CD4-positive, alpha-beta T cell treated with Interferon alpha-2 for 1 hour (primary cell): ENCODE measurements at places on chromosomes 16 and 17.

DNA sequence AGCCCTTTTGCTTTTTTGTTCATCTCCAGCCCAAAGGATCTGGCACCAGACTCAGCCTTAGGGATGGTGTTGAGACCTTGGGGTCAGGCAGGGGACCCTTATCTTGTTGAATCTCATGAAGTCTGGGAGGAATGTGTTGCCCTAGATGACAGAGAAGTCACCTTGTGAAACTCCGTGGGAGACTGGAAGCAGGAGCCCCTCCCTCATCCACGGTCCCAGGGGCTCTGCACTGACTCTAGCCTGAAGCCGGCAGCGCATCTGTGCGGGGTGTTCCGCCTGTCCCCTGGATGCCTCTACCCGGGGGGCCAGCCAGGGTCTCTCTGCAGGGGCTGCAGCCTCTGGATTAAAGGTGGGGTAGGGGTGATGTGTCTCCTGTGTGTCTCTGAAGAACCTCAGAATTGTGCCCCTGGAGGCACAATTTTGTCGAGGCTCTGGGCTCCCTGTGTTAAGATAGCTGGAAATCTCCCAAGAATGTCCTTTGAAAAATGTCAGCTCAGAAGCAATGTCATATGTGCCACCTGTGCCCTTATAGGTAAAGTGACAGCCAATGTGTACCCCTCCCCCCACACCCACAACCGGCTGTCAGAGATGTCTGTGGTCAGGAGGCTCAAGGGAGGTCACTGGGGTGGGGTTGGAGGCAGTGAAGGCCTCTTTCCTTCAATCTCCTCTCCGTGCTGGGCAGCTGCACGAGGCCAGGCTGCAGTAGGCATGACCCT, 32.1 kb upstream of the CDC42EP4 start:
- DNase-seq = no peak

DNA sequence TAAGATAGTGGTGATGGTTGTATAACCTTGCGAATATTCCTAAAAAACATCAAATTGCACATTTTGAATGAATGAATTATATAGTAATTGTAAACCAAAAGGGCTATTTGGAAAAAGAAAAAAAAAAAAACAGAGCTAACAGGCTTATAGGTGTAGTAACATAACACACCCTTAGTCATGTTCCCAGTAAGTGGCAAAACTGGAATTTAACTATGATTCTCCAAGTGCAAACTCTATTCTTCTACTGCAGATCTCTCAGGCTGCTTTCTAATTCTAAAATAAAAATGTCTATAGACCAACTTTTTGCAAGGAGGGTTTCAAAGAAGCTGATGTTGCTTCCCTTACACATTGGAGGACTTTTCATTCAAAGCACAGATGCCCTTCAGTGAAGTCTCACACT, 293.2 kb upstream of the MON1B start:
- no peak for DNase-seq

DNA sequence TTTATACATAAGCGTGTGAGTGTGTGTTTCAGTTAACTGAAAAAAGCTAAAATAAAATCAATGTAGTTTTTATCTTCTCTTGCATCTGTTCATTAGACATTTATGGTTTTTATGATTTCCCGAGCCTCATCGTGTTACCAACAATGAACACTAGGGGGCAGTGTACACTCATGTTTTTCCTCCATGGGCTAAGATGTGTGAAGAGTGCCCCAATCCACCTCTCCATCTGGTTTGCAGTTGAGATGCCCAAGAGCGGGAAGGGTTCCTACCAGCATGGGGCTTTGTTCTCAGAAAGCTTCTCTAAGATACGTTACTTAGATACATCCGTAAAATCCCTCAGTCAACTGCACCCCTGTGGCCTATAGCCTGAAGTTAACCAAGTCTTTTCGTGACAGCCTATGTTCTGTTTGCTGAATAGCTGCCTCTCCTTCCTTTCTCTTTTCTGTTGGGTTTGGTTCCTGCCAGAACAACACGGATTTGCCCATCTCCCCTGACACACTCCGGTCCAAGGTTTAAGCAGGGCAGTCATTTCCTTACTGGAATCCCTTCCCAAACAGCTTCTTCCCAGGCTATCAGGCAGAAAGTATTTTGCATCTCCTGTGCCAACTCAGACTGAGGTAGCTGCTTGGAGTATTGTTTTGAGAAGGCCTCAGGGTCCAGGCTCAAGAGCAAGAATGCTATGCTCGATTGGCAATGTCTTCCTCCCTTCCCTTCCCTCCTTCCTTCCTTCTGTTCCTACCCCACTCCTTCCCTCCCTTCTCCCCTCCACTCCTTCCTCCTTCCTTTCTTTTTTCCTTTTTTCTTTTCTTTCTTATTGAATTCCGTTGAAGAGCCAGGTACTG, 12.9 kb upstream of the ELAC2 start:
- DNase-seq = peak; percentile 71

DNA sequence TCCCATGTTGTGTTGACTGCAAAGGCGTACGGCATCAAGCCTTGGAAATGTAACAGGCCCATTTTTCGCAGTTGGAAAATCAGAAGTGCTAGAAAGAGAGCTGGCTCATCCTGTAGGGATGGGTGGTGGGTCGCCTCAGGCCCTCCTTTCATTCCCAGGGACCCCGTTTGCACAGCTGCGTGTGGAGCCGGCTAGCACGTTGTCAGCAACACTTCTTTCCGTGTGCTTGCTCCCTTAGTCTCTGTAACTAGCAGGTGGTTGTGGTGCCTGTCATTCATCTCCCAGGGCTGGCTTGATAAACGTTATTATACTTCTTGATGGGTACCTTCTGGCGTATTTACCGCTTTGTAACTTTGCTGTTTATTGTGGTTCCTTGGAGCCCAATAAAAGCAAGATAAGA, 239.0 kb upstream of the CACNG5 start:
- DNase-seq = no peak

DNA sequence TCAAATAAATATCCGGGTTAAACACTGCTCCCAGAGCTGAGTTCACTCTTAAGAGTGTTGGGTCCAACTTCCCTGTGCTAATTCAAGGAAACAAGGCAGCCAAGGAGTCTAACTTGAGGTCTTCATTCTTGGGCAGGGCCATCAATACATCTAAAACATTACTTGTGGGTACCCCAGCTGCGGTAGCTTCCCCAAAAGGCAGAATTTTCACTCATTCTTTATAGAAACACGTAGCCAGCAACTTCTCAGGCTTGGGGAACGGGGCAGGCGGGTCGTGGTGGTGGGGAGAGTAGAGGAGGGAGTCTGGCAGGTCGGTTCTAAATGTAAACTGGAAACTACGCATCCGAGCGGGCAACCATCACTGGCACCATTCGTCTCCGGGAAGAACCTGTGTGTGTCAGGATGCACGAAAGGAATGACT, 666 bp upstream of the METTL9 start:
- DNase-seq = no peak

- DNase-seq = no peak
Observed at GRCh38 chr16:84699147-84699711, 571 bp upstream of the USP10 start.

DNA sequence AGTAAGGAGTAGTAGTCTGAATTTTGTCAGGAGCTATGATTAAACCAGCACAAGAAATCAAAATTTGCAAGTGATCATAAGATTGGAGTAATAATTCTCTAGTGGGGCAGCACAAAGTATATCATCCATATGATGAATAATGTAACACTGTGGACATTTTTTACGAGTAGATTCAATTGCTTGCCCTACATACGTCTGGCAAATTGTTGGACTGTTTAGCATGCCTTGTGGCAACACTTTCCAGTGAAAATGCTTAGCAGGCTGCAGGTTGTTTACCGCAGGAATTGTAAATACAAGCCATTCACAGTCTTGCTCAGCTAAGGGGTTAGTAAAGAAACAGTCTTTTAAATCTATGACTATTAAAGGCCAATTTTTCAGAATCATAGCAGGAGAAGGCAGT, 35.7 kb downstream of the ATF7IP2 start:
- no peak for DNase-seq

DNA sequence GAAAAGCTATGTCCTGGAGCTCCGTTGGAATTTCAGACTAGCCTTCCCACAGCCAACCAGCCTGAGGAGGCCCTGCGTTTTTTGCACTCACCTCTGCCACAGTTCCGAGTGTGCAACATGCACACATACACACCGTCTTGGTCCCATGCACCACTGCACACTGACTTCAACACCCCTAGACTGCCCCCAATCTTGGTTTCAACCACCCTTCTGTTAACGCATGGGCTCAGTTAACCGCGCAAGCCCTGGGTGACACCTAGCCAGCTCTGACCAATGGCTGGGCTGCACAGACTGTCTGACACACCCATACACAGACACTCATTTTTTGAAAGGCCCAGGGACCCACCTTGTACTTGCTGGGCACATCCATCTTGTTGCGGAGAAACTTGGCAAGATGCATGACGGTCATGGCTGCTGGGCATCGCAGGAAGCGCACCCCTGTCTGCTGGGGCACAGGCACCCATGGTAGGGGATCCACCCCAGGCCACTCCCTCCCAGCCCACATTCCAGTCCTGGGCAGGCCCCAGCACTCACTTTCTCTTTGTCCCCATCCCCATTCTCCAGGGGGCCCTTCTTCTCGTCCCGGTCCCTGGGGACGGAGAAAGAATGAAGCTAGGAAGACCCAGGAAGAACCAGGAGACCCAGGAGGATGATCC, 8.0 kb downstream of the CISD3 start:
- no peak for DNase-seq

DNA sequence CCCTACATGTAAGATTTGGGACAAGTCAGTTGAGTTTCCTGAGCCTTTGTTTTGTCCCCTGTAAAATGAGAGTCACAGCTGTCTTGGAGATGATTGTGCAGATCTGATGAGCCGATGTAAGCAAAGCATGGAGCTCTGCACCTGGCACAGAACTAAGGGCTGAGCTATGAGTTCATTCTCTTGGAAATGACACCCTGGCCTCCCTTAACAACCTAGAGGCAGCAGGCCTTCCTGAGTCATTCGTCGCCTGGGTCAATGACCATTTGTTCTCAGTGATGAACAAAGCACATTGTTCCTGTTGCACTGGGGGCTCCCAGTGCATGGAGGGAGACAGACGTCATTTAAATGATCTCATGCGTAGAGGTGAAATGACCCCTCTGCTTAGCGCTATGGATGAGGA, 62.8 kb upstream of the GCSH start:
- DNase-seq = no peak

GRCh38 chr17:35752945-35753764, at the start of gene GAS2L2:
Gene GAS2L2, minus strand, starts transcription at chr17:35753239. Its CDS starts 389 bp downstream, at chr17:35752850.
- DNase-seq = no peak

GRCh38 chr16:11188801-11189740, 66.9 kb downstream of the SOCS1 start:
- no peak for DNase-seq

DNA sequence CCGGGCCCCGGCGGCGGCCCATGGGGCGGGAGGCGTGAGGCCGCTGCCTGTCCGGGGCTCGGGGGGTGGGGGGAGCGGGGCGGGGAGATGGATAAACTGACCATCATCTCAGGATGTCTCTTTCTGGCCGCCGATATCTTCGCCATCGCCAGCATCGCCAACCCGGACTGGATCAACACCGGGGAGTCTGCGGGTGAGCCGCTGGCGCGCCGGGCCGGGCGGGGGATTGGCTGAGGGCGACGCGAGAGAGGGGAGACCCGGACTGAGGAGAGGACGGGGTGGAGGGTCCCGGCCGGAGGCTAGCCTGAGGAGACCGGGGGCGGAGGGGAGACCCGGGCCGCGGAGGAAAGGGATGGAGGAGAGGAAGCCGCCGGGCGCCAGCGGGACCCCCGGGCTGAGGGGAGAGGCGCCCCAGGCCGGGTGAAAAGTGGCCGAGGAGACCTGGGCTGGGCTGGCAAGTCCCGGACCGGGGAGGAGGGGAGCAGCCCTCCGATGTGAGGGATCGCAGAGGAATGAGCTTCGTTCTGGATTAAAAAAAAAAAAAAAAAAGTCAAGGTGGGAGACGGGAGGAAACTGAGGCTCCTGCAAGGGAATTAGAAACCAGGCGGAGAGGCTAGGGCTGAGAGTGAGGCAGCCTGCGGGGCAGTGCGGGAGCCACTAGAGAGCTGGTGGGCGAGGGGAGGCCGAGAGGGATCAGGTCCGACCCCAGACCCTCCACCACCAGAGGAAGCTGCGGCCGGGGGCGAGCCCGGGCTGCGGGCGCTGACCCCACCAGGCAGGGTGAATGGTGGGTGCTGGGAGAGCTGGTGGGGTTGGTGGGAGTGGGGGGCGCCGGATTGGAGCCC, 526 bp downstream of the MOSMO start:
- DNase-seq = no peak

DNA sequence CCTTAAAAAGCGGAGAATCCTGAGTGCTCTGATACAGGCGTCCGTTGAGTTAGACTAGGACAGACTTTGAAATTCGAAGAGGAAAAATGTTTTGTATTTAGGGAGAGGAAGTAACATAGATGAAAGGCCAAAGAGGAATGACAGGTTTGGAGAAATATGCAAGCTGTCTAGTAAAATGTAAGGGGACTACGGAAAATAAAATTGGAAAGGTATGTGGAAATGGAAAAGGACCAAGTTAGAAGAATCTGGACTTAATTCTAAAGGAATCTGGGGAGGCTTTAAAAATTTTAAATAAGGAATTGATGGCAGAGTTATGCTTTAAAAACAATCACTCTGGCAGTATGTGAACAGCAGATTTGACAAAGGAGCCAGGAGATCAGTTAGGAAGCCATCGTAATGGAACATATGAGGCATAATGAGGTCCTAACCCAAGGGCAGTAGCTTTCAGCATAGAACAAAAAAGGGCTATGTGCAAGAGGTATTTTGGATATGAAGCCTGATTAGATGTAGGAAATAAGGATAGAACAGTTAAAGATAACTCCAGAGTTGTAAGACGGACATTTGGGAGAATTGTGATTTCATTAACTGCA, 38.3 kb downstream of the CYB561 start:
- DNase-seq = no peak

DNA sequence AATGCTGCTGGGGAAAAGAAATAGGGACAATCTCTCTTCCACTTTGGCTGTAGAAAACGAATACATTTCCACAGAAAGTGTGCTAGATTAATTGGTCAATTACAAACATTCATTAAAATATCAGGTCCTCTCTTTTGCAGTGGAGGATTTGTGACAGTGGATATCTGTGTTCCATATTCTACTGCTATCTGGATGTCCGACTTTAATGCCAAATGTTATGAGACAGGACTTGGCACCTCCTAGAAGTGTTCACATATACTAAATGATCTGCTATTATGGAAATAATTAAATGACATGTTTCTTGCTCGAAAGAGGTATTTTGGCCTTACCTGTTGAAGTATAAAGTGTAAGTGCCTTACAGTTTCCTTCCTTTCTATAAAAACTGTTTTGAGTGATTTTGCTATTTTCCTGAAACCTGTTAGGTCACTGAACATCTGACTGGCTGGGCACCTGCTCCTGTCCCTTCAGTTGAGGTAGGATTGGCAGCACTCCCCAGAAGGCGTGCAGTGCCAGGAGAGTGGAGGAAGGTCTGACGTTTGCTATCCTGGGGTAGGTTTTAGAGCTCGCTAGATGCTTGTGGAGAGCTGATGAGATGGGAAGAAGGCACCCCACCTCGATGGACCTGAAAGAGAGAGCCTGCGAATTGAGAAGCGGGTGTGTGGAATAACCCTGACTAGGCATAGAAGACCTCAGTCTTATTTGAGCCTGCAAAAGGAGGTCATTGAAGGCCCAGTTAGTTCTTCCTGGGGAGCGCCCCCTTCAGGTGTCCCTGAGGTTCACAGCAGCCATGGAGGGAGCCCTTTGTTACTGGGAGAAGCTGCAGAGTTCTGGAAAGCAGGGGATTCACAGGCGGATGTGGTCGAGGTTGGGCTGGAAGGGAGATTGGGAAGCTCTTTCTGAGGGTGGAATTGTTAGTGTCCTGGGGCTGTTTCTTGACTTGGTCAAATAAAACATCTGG, 159.4 kb upstream of the ZNF267 start:
- DNase-seq = no peak

- peak; percentile 33 for DNase-seq
Observed at GRCh38 chr16:17360693-17361122, 110.1 kb downstream of the XYLT1 start.
